ENCODE measurements at places on chromosomes 11 and 22. TPM values are rescaled to one million over a fixed set of nuclear protein-coding genes. Genes with fewer than 3 reads are reported as not detected.

Gene OR52N4
- total RNA-seq, result not detected

Gene CHRM1
- not detected for total RNA-seq

Gene FOLH1
- total RNA-seq, result 1.4 TPM

Gene MS4A2
- total RNA-seq, result not detected

Gene PAMR1
- total RNA-seq, result not detected

Gene F2
- not detected for total RNA-seq

Gene RASD2
- not detected for total RNA-seq

Gene MMP7
- total RNA-seq, result not detected

Gene DDIAS
- total RNA-seq, result 9.2 TPM

Gene MN1
- total RNA-seq, result 1.7 TPM

Gene GLB1L2
- 0.28 TPM for total RNA-seq

Gene CSNK1E
- total RNA-seq, result 262 TPM

Gene BBOX1
- total RNA-seq, result not detected

Gene RAG2
- not detected for total RNA-seq

Gene MUC6
- not detected for total RNA-seq

Gene ATP5MG
- total RNA-seq, result 211 TPM

Gene CD3D
- total RNA-seq, result not detected

Gene OR5P2
- total RNA-seq, result not detected

Gene P2RY2
- 5.6 TPM for total RNA-seq

Measured in endothelial cell of umbilical vein (primary cell).